ENCODE measurements at places on chromosomes 3 and 15.
A peak's percentile ranks its signal among the peaks of the same experiment; 100 is the strongest.

DNA sequence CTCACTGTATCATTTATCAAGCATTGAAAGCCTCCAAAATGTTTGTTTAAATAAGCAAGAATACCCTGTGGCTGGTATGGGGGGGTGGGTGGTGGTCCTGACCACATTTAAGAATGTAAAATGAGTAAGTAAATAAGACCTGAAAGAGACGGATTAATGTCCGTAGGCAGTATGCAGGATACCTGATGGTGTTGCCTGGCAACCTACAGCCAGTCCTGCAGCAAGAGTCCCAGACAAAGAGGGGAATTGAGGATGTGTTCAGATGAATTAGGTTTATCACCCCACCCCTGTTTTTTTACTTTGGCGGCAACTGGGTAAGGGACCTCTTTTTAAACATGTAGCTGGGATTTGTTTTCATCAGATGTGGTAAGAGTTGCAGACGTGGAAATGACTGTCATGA lies 99.8 kb upstream of the BFSP2 start:
- DNase-seq = no peak

DNA sequence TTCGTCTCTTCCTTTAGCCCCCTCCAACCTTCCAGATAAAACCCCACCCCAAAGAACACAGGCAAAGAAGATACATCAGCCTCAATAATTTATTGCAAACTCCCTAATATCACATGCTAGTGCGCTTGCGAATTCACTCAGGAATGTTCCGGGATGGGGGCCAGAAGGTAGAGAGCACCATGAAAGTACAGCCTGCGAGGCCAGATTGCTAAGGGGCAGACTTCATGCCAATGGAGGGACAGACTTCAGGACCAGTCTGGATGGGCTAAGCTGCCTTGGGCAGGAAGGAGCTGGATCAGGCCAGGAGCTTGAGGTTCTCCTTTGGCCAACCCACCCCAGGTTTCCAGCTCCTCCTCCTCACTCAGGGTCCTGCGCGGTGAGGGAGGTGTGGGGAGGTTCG lies 13.4 kb downstream of the CIDEC start:
- DNase-seq = no peak

- DNase-seq = no peak
Observed at GRCh38 chr3:45003859-45004258, 22.2 kb upstream of the CLEC3B start.

DNA sequence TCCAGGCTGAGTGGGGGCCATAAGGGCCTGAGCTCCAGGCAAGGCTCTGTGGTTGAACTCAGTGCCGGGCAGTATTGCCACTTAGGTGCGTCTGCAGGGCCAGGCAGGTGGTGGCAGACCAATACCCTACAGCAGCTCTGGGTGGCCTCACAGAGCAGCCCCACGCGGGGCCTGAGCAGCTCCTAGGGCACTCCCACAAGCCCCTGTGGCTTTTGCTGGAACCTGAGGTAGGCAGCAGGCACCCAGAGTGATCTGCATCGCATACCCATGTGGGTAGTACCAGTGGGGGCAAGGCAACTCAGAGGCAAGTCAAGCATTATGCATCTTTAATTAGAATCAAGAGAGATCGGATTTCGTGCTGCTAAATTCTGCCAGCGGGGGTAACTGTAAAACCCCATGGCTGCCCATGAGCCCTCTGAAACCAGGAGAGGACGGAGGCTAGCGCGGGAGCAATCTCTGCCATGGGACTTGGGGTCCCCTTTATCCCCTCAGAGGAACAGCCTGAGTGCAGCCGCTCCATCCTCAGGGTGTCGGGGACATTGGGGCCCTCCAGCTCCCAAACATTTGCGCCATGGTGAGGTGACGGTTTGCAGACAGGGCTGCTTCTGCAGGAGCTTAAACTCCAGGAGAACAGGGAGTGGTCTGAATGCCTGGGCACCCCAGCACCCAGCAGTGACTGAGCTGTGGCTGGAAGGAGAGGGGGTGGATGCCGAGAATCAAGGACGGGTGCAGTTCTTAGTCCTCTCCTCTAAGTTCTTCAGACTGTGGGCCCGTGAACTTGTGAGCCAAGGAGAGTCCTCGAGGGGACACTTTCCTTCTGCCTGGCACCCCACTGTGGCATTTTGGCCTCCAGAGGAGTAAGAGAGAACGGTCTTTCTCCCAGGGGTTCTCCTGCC lies 62.4 kb upstream of the PCSK6 start:
- DNase-seq = no peak

- peak; percentile 46 for DNase-seq
Observed at GRCh38 chr15:98850961-98851572, 156.5 kb downstream of the PGPEP1L start.

- no peak for DNase-seq
Observed at GRCh38 chr3:113223475-113224281, 12.3 kb downstream of the BOC start.

All from activated T-helper 1 cell treated with anti-CD3 and anti-CD28 coated beads, Interleukin-2, amount 50 U/mL, for 16 hours (primary cell).